ENCODE measurements at places on chromosomes 2 and 18.

DNA sequence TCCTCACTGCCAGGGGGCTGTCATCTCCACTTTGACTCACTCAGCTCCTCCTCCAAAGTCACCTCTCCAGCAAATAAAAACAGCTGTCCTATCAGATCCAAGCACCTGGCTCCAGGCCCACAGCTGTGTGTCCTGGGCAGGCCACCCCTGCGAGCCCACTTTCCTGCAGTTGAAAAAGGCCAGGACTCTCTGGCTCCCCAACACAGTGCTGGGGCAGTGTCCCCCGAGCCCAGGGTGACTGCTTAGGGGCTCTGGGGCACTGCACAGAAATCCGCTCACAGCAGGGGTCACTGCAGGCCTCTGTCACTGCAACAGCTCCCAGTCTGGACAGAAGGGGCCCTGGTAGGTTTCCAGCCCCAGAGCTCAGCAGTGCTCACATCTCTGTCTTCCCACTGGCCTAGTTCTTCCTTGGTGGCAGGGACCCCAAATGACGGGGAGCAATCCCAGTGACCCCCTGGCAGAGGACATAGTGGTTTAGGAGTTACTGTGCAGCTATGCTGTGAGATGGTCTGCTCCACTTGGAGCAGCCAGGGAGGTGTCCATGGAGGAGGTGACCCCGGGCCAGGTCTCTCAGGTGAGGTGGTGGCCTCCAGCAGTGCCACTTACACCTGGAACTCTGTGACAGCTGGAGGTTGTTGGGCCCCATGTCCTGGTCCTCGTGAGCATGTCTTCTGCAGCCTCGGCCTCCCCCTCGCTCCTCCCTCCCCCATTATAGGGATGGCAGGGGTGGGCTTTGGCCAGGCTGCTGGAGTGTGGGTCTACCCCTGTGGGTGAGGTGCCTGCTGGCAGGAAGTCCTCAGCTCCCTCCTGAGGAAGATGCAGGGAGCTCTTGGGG, 35.5 kb downstream of the HS6ST1 start:
- no peak for DNase-seq

DNA sequence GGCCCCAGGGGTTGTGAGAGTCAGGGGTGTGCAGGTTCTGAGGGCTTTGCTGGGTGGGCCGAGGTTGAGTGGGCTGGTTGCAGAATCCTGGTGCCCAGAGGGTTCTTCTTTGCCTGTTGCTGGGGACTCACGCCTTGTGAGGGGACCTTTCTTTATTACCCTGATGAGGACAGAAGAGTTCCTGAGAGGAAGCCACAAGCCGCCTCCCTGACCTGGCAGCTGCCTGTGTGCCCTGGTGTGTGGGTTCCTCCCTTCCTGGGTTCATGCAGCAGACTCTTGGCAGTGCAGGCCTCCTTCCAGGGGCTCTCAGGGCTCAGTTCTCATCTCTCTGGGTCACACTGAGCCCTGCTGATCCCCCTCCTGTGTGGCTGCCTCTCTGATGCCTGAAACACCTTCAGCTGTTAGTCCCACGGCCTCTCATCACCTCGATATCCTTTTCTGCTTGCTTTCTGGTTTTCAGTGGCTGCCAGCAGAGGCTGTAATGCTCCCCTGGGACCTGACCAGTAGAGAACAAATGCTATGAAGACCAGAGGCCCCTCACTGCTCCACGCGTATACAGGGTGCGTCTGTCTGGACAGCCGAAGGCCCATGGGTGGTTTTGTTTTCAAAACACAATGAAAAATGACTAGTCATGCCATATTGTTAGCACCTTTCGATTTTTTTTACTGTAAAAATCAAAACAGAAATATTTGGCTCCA, 191.3 kb downstream of the AGAP1 start:
- no peak for DNase-seq

DNA sequence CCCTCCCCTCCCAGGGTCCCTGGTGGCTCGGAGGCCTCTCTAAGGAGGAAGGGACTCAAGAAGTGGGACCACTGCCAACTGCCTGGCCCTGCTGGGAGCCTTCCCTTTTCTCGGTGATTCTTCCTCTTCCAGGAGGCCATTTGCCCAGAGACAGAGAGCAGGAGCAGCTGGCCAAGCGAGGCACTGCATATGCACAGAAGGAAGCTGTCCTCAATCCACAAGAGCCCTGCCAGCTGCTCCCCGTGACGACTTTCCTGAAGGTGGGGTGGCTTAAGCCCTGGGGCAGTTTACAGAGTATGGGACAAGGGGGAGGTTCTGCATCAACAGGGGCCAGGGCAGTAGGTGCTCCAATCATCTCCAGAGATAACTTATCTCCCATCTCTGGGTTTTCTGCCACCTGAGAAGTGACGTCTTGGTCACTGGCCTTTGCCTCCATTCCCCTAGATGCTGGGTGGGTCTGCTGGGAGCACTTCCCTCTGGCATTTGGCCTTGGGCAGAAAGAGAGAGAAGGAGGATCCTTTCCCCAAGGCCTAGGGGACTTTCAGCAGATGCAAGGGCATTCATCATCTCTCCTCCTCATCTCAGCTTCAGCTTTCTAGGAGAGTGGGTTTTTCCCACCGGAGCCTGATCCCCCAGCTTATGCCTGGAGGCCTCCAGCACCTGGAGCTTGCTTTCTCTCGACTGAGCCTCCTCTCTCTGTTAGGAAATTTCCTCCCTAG, 28.5 kb downstream of the CIB4 start:
- DNase-seq = no peak

DNA sequence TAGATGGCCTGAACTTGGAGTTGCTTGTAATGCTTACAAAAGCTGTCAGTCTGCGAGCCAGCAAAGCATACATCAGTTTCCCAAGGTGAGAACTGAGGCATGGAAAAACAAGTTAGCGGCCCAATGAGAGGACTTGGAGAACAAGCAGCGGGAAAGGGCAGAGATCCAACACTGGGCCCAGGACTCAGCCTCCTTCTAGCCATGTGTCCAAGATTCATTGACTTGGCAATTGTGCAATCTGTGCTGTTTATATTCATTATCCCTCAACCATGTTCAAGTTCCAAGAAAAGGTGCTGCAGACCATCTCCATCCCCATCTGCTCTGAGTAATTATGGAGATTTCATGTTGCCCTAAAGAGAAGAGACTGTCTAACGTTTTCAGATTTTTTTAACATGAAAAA, 187.4 kb downstream of the ALK start:
- no peak for DNase-seq

- DNase-seq = no peak
These were observed 11.6 kb downstream of the TMX3 start for GRCh38 chr18:68703326-68703725.

GRCh38 chr2:146278881-146279280, 1565.9 kb upstream of the ACVR2A start:
- DNase-seq = no peak

GRCh38 chr2:200761266-200761665, 50.4 kb upstream of the BZW1 start:
- DNase-seq = no peak

DNA sequence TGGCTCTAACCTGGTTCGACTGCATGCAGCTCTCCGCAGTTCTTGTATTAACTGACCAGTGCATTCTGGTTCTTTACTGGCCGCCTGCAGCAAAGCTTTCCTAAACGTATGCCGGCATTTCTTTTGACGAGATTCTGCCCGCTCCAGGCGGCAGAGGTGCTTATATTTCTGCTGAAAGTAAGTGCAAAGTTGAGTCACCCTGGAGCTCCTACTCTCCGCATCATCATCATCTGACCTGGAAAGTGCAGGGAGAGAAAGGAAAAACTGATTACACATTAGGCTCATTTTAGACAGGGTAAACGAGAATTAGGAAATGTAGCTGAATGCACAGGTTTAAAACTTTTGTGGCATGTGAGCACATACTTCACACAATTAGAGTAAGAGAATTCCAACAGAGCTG, 57.9 kb downstream of the INO80D start:
- DNase-seq = no peak

DNA sequence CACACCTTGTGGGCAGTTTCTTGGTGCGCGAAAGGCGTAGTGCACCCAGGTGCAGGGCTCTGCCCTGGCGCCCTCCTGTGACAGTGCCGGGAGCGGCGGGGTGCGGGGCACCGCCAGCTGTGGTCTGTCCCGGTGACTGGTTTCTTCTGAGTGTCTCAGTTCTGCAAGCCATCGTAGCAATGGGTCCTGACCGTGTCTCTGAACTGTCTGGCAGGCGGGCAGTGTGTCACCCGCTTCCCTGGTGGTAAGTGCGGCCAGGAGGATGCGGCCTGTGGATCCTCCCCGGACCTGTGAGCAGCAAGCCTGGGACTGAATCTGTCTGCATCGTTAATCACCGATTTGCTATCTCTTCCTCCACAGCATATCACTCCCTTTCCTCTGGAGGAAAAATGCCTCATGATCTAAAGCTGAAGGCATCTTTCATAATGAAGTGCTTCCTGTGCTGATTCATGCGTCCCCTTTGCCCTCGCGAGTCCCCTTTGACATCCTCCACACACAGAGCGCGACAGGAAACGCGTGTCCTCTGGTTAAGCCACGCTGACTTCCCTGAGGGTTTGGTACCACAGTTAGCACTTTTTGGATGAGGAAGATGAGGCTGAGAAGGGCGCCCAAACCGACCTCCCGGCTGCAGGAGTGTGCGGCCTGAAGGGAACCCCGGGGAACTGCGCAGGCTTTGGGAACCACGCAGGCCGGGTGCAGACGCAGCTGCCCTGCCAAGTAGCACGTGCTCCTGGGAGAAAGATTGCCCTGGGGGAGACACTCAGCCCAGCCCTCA, 416.0 kb upstream of the HS6ST1 start:
- DNase-seq = peak; percentile 49
